ENCODE measurements at places on chromosomes 13 and 19. TPM values are rescaled to one million over a fixed set of nuclear protein-coding genes. Genes with fewer than 3 reads are reported as not detected.

CD177 gene
- total RNA-seq, result 0.18 TPM

F2RL3 gene
- 1.2 TPM for total RNA-seq

GRCh38 chr13:67258482-67258881 is 28.3 kb upstream of the PCDH9 start:
- DNase-seq, result no peak

- peak; percentile 30 for DNase-seq
Observed at GRCh38 chr13:32265726-32266125, 49.4 kb downstream of the ZAR1L start.

- DNase-seq, result no peak
Observed at GRCh38 chr19:36686365-36687213, 823 bp upstream of the ZNF567 start.
